ENCODE measurements at places on chromosomes 7 and 10. TPM values are rescaled to one million over a fixed set of nuclear protein-coding genes. Genes with fewer than 3 reads are reported as not detected.

GSDME gene
- 6.9 TPM for total RNA-seq

HGF gene
- not detected for total RNA-seq

AKR1C3 gene
- 0.33 TPM for total RNA-seq

ATOH7 gene
- not detected for total RNA-seq

All from activated naive CD4-positive, alpha-beta T cell treated with anti-CD3 and anti-CD28 coated beads for 36 hours (primary cell).